ENCODE measurements at places on chromosomes 7 and 10.

- DNase-seq = no peak
Measured at GRCh38 chr7:79091661-79092060, 361.8 kb downstream of the MAGI2 start.

DNA sequence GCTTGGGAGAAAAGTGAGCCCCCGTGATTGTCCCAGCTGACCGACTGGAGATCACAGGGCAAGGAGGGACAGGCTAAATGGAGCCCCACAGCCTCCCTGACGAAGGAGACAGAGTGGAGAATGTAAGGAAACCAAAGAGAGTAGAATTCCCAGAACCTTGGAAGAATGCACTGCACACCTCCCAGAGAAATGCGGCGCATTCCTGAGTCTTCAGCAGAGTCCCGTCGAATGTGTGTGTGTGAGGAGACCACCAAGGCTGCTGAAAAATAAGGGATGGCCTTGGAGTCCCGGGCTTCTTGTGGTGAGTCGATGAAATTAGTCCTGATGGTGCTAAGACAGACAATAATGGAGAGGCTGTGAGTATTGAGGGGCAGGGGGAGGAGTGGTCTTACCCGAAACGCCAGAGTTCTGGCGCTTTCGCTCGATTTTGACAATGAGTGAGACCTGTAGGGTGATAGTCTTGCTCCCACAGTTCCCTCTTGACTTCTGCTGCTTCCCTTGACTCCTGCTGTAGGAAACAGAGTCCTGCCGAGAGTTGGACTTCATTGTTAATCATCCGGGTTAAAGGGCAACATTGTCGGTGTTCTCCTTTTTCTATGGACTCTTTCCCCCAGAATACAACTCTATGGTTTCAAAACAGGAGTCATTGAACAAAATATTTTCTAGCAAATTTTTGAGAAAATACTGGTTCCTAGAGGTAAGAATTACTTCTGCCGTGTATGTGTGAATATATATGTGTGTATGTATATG, 103.2 kb downstream of the CNNM2 start:
- DNase-seq = no peak

DNA sequence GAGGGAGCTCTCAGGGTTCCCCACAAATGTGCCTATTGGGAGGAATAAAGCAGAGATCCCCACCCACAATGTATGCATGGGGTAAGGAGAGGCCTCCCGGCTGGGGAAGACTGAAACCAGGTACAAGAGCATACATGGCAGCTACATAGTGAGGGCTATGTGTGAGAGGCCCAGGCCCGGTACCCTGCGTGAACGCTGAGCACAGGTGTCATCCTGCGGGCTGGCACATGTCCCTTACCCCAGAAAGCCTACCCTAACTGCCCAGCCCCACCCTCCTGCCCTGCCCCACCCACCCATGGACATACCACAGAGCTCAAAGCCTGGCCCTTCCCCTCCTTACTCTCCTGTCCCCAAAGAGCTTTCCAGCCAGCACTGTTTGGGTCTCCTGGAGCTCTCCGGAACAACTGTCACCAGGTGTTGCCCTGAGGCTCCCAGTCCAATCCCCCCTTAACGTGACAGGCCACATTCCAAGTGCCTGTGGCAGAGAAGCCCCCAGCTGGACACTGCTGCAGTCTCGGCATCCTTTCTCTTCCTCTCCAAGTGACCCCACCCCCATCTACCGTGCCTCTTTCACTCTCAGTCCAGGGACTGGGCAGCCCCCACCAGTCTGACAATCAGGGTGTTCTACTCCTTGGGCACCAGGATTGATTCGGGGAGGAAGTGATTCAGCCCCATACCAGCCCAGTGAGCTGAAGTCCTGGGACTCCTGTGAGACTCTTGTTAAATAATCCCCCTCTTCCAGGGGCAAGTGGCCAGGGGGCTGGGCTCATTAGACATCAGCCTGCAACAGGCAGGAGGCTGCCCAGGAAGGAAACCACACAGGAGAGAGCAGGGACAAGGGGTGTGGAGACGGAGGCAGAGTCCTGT, 19.6 kb downstream of the GRID1 start:
- no peak for DNase-seq

DNA sequence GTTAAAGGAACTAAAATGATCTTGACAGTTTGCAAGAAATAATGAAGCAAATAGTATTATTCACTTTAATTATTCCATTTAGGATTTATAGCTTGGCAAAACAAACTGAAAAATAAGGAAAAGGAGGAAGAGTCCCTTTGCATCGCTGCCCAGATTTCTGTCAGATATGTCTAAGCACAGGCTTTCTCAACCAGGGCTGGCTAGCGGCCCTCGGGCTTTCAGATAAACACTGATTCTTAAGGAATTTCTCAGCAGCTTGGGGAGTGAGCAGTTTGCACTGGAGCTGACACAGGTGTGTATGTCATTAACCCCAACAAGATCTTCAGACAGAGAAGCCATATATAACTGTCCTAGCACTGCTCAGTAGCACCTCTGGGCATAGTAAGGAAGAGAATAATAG, 47.9 kb upstream of the SEMA3D start:
- no peak for DNase-seq

DNA sequence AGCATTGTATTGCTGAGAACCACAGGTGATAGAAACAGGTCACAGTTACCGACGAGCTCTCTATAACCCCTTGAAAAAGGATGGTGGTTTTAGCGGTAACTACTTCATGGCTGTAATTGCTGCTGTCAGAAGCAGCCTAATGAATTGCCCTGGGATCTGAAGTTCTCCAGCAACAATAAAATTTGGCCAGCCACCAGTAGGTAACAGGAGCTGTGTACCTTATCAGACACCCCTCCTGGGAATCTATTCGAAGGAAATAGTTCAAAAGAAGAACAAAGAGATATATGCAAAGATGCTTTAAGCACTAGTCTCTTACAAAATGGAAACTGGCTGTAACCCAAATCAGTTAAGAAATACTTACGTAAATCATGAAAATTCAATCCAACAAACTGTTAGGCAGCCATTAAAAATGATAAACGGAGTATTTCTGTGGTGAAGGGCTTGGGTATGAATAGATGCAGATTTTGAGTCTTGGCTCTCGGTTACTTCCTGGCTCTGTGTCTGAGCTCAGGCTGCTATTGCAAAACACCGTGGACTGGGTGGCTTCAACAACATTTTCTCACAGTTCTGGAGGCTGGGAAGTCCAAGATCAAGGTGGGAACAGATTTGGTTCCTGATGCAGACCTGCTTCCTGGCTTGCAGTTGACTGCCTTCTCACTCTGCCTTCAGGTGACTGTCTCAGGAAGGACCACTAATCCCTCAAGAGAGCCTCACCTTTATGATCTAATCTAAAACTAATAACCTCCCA, 1.6 kb downstream of the MSRB2 start:
- DNase-seq = no peak

- DNase-seq = no peak
Measured at GRCh38 chr10:68864611-68865010, 36.5 kb upstream of the DDX50 start.

- DNase-seq = no peak
Measured at GRCh38 chr10:89973326-89973725, 271.9 kb downstream of the KIF20B start.

- no peak for DNase-seq
Measured at GRCh38 chr7:23454881-23455526, 15.3 kb downstream of the IGF2BP3 start.

DNA sequence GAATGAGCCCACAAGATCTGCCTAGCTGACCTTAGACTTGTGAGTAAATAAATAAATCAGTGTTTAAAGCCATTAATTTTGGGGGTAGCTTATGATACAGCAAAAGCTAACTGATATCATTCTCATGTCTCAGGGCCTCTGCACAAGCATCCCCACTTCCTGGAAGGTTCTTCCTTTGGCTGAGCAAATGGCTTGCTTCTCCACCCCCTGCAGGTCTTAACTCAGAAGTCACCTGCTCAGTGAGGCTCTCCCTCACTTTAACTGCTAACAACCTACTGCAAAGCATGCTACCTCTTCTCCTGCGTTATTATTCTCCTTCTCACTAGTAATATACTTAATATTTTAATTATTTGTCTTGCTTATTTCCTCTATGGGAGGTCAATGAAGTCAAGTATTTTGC, 167.3 kb downstream of the TPK1 start:
- no peak for DNase-seq

GRCh38 chr7:120023494-120024167, 249.3 kb upstream of the KCND2 start:
- DNase-seq = no peak

- no peak for DNase-seq
Measured at GRCh38 chr7:134726581-134726980, 52.9 kb upstream of the CALD1 start.

- no peak for DNase-seq
Measured at GRCh38 chr10:27568196-27569175, 64.4 kb downstream of the RAB18 start.

GRCh38 chr7:127527561-127527960, 57.8 kb downstream of the GCC1 start:
- DNase-seq = no peak

DNA sequence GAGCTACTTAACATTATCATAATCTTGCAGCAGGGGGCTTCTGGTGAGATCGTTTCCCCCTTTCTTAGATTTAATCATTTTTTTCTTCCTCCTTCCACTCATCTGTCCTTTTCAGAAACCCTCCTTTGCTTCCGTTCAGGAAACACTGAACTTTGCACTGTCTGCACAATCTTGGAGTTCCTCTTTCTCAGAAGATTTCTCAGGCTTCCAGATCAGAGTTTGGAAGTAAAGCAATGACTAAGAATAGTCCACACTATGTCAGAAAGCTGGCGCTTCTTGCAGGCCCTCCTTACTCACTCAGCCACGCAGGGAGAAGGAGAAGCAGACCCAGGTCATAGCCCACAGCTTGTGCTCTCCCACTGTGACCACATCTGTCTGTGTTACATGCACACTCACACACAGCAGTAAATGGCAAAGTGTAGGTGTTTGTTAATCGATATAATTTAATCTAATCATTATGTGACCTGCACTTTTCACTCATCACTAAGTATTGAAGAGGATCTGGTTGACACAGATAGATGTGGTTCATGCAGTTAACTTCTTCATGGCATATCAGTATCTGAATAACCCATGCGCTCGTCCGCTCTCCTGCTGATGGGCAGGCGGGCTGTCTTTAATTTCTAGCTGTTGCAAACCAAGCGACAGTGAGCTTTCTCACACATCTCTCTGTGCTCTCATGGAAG, 30.2 kb downstream of the ALOX5 start:
- DNase-seq = no peak

GRCh38 chr7:30911561-30911969, at the start of gene AQP1:
Gene AQP1, plus strand, starts transcription at chr7:30911853. Its CDS starts 57 bp downstream, at chr7:30911910.
- no peak for DNase-seq

- no peak for DNase-seq
Measured at GRCh38 chr7:1665549-1666316, 4.3 kb upstream of the ELFN1 start.

DNA sequence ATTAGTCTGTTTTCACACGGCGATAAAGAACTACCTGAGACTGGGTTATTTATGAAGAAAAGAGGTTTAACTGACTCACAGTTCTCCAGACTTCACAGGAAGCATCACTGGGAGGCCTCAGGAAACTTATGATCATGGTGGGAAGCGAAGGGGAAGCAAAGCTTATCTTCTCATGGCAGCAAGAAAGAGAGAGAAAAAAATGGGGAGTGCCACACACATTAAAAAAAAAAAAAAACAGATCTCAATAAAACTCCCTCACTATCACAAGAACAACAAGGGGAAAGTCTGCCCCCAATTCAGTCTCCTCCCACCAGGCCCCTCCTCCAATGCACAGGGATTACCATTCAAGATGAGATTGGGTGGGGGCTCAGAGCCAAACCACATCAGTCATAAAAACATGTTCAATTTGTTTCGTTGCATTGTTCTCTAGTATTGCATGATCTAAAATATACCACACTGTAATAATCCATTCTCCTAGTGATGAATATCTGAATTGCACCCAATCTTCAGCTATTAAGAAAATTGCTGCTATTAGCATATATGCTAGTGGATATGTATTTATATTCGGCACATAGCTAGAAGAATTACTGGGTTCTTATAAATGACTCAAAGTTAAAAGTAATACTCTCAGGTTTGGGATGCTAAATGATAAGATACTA, 328.9 kb upstream of the KCND2 start:
- no peak for DNase-seq

DNA sequence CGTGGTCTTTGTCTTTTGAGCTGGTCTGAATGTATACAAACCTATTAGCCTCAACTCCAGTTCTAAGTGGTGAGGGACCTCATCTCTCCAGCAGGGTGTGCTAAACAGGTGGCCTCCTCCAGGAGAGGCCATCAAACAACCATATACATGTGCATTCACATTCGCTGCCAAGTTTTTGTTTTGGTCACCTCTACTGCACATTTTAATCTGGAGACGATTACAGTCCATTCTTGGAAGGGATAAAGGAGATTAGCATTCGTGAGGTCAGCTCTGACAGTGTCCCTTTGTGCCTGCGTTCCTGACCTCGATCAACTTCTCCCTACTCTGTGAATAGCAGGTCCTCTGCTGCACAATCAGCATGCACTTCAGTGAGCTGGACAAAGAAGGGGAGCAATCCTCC, 60.8 kb downstream of the RHOBTB1 start:
- no peak for DNase-seq

GRCh38 chr7:151210087-151210854, at the start of gene H2BK1:
Gene H2BK1, minus strand, starts transcription at chr7:151210488. Its CDS starts 170 bp downstream, at chr7:151210318.
- no peak for DNase-seq

DNA sequence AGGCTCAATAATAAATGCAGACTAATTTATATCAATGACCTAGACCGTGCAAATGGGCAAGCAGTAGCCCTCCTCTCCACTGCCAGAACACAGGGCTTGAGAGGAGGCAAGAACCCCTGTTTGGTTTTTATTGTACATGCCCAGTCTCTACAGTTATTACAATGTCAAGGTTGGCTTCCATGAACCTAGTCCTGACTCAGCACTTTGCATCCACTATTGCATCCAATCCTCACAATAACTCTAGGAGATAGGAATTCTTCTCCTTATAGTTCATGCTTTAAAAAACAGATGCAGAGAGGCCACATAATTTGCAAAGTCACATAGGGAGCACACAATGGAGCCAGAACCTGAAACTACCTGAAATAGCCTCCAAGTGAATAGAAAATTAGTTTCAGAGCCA, 7.0 kb upstream of the COL13A1 start:
- DNase-seq = no peak

GRCh38 chr10:99944860-99945259, 64.9 kb downstream of the DNMBP start:
- no peak for DNase-seq

Measured in stimulated activated CD8-positive, alpha-beta memory T cell treated with anti-CD3 and anti-CD28 coated beads, Interleukin-4, amount 100 ng/mL, for 1 hour (primary cell).